Amniotic epithelial cell (primary cell): ENCODE measurements at places on chromosomes 3 and 15.

- DNase-seq = peak; percentile 17
Measured at GRCh38 chr3:41434781-41435180, 235.5 kb downstream of the CTNNB1 start.

DNA sequence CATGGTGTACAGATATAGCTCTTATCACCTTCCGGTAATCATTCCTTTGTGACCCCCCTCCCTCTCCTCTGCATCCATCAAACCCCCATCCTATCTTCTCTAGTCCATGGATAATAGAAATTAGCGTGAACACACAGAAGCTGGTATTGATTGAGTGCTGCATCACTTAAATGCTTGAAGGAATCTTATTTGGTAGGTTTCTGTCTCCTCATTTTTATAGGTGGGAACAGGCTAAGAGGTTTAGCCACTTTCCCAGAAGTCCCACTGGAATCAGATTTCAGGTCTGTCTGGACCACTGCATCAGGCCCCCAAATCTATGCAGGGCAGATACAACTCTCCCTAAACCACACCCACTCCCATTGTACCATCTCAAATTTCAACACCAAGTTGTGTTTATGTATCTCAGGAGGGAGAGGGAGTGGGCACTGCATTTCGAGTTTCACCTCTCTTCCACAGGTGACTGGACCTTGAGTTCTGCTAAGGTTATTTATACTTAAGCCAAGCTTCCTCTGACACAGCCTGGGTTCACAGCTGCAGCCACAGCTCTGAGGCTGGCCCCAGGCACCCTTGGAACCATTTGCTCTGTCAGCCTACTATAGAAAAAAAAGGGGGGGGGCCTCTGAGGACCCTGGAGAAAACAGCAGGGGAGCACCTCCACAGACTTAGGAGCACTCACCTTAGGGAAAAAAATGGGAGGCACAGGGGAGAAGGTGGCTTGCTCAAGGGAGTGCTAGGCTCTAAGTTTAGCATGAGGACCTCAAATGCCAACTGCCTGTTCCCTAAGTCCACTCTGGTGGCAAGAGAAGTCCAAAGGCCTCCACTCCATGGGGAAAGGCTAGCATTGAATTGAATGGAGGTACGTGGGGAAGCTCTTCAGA, 2.1 kb upstream of the NMB start:
- DNase-seq = no peak

DNA sequence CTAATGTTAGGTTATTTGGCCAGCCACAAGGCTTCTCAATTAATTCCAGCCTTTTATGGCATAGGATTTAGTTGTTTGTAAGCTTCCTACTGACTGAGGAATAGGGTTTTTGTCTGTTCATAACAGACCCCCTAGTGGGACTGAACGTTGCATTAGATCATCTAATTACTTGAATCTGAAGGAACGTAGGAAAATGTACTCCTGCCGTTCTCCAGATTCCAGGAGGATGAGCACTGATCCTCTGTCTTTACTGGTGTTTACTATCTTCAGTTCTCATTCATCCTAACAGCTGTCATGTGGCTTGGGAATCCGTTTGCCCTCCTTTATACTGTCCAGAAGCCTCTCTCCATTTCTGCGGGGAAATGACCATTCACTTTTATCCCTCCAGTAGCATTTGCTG, 52.7 kb downstream of the RAD54L2 start:
- DNase-seq = peak; percentile 78

DNA sequence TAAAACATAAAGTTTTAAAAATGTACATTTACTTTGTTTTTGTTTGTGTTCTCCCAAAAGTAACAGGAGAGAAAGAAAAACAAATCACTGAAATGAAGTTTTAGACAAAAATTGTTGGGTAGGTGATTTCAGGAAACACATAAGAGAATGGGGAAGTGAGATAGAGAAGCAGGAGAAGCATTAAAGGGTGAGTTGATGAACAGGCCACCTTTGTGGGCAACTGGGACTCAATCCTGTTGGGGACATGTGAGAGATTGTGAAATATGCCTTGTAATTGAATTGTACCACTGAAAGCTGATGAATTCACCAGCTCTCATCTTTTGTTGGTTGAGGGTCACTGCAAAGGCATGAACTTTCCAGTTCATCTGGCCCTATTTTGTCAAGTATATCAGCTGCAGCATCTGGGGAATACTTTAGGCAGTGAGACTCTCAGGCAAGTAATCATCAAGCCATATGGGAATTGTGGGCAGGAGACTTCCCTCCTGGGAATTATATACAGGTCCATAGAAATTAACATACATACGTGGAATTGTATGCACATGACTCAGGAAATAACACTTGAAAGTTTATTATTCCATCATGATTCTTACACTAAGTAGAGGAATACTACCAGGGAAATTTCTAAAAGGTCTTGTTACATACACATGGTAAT, 181.0 kb downstream of the ZBBX start:
- DNase-seq = no peak

- peak; percentile 82 for DNase-seq
Measured at GRCh38 chr15:49435174-49435573, 12.1 kb downstream of the FGF7 start.

- DNase-seq = no peak
Measured at GRCh38 chr15:52798529-52799101, 8.5 kb upstream of the ONECUT1 start.

DNA sequence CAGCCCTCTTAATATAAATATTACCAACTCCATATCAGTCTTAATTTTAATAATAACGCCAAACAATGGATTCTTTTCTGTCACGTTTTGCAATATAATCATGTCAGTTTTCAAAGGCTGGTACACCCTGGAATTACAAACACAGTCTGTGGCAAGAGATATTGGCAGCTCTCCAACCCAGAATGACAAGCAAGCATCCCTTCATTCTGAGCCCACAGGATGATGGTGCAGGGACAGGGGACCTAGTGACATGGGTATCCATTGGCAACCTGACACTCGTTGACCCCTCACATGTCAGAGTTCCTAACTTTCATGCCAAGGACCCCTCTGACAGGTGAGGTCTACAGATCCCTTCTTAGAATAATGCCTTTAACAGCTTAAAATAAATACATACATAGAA, 154.5 kb upstream of the TSC22D2 start:
- no peak for DNase-seq

GRCh38 chr15:88745696-88746095, 57.5 kb upstream of the ACAN start:
- peak; percentile 83 for DNase-seq

DNA sequence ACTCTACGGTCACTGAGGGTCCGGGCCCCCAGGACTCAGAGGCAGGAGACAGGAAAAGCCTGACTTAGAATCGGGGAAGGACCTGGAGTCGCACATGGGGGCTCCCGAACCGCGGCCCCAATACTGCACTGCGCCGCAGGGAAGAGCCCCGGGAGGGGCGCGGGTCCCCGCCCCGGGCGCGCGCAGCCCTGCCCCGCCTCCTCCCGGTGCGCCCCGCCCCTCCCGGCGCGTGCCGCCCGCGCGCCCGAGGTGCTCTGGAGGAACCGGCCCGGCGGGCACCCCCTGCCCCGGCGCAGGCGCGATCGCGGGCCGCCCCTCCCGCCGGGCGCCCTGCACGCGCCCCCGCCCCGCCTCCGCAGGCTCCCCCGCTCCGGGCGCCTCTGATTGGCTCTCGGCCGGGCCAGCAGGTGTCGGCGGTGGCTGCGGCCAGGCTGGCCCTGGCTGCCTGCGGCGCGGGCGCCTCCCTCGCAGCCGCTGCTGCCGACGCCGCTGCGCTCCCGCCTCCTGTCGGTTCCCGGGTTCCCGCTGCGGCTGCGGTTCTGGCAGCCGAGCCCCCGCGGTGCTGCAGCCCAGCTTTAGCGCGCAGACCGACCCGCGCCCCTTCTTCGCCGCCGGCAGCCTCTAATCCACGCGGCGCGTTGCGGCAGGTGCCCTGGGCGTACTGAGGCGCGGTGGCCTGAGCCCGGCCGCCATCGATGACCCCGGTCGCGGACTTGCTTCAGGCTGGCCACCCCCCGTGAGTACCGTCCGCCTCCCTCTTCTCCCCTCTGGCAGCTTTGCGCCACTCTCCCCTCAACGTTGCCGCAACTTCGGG, at the start of gene MYRIP:
TSS of gene MYRIP (plus strand) at position 429 of the 814 bp plus-strand sequence. CDS start 91,208 bp downstream, outside the sequence.
- no peak for DNase-seq

DNA sequence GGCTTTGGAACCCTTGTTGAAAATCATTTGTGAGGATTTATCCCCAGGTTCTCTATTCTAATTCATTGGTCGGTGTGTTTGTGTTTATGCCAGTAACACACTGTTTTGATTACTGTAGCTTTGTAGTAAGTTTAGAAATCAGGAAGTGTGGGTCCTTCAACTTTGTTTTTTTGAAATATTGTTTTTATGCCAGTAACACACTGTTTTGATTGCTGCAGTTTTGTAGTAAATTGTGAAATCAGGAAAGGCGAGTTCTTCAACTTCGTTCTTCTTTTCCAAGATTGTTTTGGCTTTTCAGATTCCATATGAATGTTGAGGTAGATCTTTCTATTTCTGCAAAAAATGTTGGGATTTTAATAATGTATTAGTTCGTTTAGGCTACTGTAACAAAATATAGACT, 314.6 kb downstream of the RPLP1 start:
- DNase-seq = no peak

GRCh38 chr15:46701896-46702295, 1015.4 kb upstream of the SEMA6D start:
- DNase-seq = no peak

DNA sequence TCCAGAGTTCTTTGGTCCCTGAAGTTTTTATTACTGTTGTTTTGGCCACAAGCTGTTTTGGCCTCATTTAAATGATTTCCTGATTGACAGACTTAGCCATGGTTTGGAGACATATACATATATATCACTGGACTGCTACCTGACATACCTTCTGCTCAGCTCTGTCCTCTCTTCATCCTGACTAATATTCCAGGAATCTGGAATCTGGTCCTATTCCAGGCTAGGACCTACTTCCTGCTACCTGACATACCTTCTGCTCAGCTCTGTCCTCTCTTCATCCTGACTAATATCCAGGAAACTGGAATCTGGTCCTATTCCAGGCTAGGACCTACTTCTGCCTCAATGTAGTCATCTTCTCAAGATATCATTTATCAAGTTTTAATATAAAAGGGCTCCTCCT, 724.4 kb upstream of the ROBO1 start:
- DNase-seq = no peak

DNA sequence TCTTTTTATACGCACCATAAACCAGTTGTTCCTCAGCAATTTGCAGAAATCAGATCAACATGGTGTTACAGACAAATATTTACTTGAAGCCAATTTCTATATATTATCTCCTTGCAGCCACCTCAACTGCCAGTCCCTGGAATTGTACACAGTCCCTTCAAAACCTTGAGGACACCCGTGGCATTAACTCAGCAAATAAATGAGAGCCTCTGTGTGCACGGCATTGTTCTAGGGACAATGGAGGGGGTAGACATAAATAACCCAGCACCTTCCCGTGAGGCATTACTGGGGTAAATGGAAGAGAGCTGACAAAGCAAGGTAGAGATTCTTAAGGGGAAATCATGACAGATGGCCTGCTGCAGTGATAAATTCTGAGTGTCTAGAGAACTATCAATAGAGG, 12.5 kb downstream of the TM2D3 start:
- DNase-seq = no peak

DNA sequence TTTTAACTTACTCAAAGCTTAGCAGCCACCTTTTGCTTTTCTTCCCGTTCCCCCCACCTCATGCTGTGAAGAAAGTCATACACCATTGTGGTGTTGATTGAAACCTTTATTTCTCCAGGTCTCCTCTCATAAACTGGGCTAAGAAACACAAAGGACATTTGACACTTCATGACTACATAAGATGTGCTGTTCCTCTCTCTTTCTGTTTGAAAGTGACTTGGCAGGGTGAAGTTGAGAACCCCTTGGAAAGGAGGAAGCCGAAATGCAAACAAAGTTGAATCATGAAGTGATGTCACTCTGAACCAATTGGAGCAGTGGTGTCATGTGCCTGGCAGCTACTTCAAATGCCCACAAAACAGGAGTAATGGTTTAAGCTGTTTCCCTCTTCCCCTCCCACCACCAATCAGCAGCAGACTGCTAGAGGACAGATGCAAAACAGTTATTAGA, 174.7 kb downstream of the IGF1R start:
- DNase-seq = peak; percentile 61

- no peak for DNase-seq
Measured at GRCh38 chr15:36948982-36949381, 151.4 kb downstream of the MEIS2 start.

GRCh38 chr15:85800478-85801123, 5.9 kb upstream of the KLHL25 start:
- DNase-seq = peak; percentile 37

GRCh38 chr3:155110022-155110421, 29.9 kb downstream of the MME start:
- no peak for DNase-seq

DNA sequence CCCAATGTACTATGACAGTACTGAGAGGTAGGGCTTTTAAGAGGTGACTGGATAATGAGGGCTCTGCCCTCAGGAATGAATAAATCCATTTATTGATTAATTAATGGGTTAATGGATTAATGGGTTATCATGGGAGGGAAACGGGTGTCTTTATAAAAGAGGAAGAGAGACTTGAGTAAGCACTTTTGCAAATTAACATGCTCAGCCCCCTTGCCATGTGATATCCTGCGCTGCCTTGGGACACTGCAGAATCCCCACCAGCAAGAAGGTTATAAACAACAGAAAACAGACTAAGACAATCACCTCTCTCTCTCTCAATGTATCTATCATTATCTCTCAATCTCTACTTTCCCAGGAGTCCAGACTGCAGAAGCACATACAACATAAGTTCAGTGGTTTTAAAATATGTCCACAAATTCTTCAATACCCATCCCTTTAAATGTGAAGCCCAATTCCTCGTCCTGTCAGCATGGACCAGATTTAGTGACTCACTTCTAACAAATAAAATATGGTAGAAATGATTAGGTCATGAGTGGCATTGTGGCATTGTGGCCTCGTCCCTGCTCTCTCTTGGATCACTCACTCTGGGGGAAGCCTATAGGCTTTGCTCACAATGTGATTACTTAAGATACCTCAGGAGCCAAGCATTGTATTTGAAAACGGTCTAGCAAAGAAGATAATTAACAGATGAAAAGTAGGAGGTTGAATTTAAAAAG, 40.0 kb upstream of the IL12A start:
- no peak for DNase-seq

DNA sequence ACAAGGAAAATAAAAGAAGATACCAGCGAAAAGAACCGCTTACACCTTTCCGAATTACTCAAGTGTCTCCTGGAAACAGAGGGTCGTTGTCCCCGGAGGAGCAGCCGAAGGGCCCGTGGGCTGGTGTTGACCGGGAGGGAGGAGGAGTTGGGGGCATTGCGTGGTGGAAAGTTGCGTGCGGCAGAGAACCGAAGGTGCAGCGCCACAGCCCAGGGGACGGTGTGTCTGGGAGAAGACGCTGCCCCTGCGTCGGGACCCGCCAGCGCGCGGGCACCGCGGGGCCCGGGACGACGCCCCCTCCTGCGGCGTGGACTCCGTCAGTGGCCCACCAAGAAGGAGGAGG, 325 bp downstream of the ALCAM start:
- no peak for DNase-seq

DNA sequence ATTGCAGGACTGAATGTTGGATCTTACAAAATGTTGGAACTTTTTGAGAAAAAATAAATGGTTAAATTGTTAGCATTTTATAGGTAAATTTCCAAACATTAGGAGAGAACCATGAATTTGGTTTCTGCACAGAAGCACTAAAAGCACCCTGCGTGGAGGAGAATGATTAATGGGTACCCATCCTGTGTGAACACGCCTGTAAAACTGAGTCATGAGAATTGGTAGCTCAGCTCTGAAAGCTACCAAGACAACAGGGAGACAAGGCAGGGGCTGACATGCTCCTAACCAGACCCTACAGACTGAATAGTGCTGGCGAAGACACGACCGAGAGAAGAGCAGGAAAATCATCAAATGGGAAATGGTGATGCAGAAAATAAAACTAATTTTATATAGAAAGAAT, 32.4 kb upstream of the MTMR10 start:
- DNase-seq = no peak

- DNase-seq = peak; percentile 1
Measured at GRCh38 chr15:94576889-94577533, 345.6 kb downstream of the MCTP2 start.
